NCI-H1092 treated with DMSO at 0.1 percent for 48 hours (cell line): ENCODE measurements at places on chromosomes 5 and 9.

GRCh38 chr5:9269014-9269413 is 276.9 kb downstream of the SEMA5A start:
- DNase-seq: no peak

DNA sequence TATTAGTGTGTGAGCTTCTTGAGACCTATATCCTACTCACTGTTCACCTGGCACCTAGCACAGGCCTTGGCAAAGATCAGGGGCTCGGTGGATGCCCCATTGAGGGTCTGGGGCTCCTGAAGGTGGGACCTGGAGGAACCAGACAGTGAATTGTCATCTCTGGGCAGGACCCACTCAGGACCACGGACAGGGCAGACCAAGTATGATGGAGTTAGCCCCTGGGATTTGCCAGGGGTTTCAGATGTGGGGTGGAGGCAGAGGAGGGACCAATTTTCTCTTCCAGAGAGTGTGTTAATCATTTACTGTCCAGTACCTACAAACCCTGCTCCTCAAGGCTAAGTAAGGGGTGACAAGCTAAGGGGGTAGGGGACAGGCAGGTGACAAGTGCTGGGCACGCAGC is 29.3 kb upstream of the TBC1D2 start:
- no peak for DNase-seq

DNA sequence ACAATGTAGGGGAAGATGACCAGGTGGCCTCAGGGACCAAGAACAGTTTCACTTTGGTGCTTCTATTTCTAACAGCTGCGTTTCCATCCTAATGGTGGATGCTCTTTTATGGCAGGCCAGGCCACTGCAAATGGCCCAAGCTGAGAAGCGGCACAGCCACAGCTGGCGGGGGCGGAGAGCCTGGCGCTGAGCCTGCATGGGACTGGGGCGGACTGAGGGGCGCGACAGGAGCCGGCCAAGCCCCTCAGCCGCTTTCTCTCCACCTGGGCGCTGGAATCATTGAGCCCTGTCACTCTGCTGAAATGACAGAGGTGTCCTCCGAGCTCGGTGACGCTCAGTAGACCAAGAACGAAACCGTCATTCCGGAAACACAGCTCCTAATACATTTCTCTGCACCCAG is 317.3 kb upstream of the PDE4D start:
- no peak for DNase-seq

- DNase-seq: no peak
These were observed 317.6 kb upstream of the TRPC7 start for GRCh38 chr5:136682986-136683385.

- no peak for DNase-seq
These were observed 8.0 kb downstream of the CCNG1 start for GRCh38 chr5:163445345-163445744.

GRCh38 chr9:123778232-123778902 is 151.6 kb downstream of the DENND1A start:
- no peak for DNase-seq

- DNase-seq: peak; percentile 82
These were observed 706.1 kb upstream of the PTPRD start for GRCh38 chr9:11318946-11319345.

- DNase-seq: no peak
These were observed 172.9 kb downstream of the DEPDC1B start for GRCh38 chr5:60527072-60527471.

DNA sequence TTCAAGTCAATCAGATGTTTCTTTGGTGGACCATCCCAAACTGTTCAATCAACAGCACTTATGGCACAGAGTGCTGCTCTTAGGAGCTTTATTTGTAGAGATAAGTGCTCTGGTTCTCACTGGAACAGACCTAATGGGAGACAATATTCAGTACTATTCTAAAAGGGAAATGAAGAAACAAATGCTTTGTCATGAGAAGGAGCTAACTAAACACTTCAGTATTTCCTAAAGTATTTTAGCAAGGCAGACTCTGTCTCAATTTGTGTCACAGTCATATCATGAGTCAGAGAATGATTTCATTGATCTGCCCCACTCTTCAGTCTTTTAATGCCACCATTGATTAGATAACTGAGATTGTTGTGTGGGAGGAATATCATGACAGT is 175.3 kb downstream of the SLF1 start:
- DNase-seq: no peak

GRCh38 chr5:91706785-91707520 is 323.8 kb upstream of the ARRDC3 start:
- DNase-seq: no peak
